Progenitor cell of endocrine pancreas (in vitro differentiated cells): ENCODE measurements at places on chromosomes 16 and 17.

GRCh38 chr16:50448981-50449380 lies 80.2 kb upstream of the BRD7 start:
- DNase-seq = no peak

DNA sequence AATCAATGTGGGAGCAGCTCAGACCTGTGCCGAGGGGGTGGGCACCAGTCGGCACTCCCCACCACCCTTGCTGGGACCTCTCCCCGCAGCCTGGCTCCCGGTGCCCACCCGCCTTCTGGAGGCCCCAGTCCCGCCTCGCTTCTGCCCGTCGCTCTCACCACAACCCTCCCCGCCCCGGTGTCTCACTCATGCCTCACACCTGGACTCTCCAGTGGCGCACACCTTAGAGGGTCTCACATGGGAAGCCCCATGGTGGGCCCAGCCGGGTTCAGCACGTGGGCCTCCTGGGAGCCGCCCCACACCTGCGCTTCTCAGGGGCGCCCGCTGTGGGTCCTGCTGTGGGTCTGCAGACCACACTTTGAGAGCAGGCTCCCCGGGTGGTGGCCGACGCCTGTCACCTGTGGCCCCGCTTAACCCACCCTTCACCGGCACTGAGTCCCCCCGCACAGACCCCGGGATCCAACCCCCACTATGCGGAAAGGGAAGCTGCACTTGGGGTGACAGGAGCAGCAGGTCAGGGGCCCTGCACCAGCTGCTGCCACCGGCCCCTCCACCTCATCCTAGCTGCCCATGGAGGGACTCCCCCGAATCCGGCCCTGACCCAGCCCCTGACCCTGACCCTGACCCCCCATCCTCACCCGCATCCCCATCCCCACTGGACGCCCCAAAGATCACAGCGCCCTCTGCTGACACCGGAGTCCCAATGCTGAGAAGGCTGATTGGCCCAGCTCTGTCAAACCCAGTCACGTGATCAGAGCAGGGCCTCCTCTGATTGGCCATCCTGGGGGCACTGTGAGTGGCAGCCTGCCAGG lies 27.4 kb upstream of the SLC38A10 start:
- DNase-seq = no peak

DNA sequence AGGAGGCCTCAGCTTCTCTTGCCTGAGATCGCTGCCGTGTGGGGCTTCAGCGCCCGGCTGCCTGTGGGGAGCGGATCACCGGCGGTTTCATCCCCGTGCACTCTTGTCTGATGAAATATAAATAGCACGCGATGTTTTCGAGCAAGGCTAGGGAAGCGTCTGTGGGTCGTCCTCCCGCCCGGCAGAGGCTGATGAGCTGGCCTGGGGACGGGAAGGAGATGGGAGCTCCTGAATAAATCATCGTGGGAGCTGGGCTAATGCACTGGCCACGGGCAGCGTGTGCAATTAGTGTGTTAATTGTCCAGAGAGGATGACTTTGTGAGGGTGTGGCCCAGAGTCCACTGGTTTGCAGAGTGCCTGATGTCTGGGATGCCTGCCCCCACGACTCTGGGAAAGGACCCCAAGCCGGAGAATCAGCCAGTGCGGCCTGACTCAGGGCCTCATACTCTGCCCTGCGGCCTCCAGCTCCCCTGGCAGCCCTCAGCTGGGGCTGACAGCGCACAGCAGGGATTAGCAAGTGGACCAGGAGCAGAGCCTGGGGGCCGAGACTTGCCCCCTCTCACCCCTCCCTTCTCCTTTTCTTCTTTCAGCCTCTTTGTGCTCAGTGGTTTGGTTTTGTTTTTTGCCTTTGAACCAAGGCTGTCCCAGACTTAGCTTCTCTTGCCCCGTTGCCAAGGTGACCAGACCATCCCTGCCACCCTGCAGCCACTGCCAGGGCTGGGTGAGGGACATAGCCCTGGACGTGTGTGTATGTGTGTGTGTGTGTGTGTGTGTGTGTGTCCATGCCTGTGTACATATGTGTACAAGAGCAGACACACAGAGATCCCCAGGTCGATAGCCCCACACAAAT lies 21.4 kb downstream of the KCNJ12 start:
- DNase-seq = no peak

- DNase-seq = no peak
These were observed 59.9 kb downstream of the LITAF start for GRCh38 chr16:11526655-11527350.

DNA sequence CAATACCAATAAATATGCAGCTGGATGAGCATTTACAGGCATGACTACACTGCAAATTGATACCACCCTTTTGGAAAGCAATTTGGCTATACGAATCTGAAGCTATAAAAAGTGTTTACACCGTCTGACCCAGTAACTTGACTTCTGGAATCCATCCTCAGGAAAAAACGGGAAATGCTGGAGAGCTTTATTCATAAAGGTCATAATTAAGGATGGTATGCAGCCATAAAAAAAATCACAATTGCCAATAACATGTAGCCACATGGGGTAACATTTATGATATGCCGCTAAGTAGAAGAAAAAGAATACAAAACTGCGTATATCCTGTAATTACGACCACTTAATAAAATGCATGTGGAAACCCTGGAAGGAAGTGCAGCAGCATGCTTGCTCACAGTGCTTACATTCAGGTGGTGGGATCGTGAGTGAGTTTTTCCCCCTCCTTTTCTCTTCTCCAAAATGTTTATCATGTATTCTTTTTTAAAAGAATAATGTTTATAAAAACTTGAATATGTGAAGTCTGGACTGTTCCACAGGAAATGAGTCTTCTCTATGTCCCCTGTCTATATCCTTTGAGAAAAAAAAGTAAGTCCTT lies 34.2 kb downstream of the COPRS start:
- no peak for DNase-seq
